ENCODE measurements at places on chromosomes 3 and 15. TPM values are rescaled to one million over a fixed set of nuclear protein-coding genes. Genes with fewer than 3 reads are reported as not detected.
A peak's percentile ranks its signal among the peaks of the same experiment; 100 is the strongest.

Gene CD200
- 4.8 TPM for total RNA-seq

DNA sequence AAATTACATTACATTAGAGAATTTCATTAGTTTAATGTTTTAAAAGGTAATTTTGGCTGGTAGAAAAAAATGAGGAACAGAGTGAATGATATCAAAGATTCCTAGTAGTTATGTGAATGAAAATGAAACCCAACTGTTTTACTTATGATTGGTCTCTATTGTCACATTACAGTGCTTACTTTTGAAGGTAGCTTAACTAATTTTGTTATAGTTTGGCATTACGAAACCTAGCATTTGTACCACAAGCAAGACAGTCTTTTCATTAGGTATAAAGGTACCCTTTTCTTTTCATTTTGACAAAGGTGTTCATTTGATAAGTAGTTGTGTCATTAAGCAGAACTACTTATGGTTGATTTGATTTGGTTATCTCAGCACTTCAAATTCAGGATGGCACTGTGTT, 6.9 kb downstream of the SELENOT start:
- no peak overlapping the region for H3K27ac ChIP-seq
- H3K36me3 ChIP-seq: peaks cover 32% of the 10 kb centered on the region
- H3K27me3 ChIP-seq: no peaks in the 10 kb centered on the region
- peaks cover 85% of the 10 kb centered on the region for H3K4me1 ChIP-seq
- no peak overlapping the region for H3K4me3 ChIP-seq

Gene SLC2A2
- total RNA-seq: not detected

Gene PLA2G4E
- total RNA-seq: not detected

- H3K4me3 ChIP-seq: peak overlapping the region; percentile 48
- no peaks in the 10 kb centered on the region for H3K27me3 ChIP-seq
These were observed 569 bp downstream of the TMEM266 start for GRCh38 chr15:76060118-76060989.

- no peaks in the 10 kb centered on the region for H3K27me3 ChIP-seq
- H3K36me3 ChIP-seq: peaks cover 95% of the 10 kb centered on the region
- no peaks in the 10 kb centered on the region for H3K4me1 ChIP-seq
- DNase-seq: no peak
- no peak overlapping the region for H3K4me3 ChIP-seq
These were observed 12.6 kb upstream of the APH1B start for GRCh38 chr15:63264688-63265293.

DNA sequence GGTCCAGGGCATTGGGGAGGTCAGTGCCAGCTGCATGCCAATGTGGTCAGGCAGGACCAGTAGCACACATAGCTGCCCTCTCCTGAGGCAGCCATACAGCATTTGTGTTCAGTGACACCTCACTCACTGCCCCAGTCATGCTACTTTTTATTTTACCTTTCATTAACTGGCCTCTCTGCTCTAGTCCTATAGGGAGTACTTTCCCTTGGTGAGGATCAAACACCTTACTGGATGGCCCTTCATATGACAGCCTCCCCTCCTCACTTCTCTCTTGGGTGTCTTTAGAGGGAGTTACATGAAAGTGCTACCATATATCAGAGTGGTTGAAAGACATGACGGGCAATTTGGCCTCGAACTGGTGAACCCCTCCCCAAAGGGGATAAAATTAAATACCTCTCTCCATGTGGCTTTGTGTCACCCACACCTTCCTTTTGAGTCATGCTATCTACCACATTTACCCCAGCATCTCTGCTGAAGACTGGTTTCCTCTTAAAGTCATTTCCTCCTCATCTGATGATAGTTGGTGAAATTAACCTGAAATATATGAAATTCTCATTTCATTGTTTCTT, 17.6 kb downstream of the RLBP1 start:
- no peak overlapping the region for H3K4me3 ChIP-seq
- no peaks in the 10 kb centered on the region for H3K27me3 ChIP-seq
- H3K27ac ChIP-seq: no peak overlapping the region
- no peak for DNase-seq
- peaks cover 31% of the 10 kb centered on the region for H3K36me3 ChIP-seq

- H3K27ac ChIP-seq: no peak overlapping the region
- no peaks in the 10 kb centered on the region for H3K4me1 ChIP-seq
- peaks cover 46% of the 10 kb centered on the region for H3K36me3 ChIP-seq
- H3K4me3 ChIP-seq: no peak overlapping the region
- DNase-seq: no peak
These were observed 102.7 kb downstream of the ATP1B3 start for GRCh38 chr3:141979050-141979671.

GRCh38 chr15:99409097-99409473, 156.7 kb upstream of the MEF2A start:
- no peaks in the 10 kb centered on the region for H3K36me3 ChIP-seq
- peak overlapping the region; percentile 34 for H3K27ac ChIP-seq
- DNase-seq: peak; percentile 83

- H3K27me3 ChIP-seq: no peaks in the 10 kb centered on the region
- no peaks in the 10 kb centered on the region for H3K4me1 ChIP-seq
- H3K36me3 ChIP-seq: no peaks in the 10 kb centered on the region
- no peak overlapping the region for H3K27ac ChIP-seq
- H3K4me3 ChIP-seq: no peak overlapping the region
- no peak for DNase-seq
These were observed 48.3 kb downstream of the MRPL3 start for GRCh38 chr3:131454501-131454900.

GRCh38 chr3:128950223-128950938, 43.5 kb downstream of the CFAP92 start:
- H3K4me3 ChIP-seq: no peak overlapping the region
- H3K4me1 ChIP-seq: no peaks in the 10 kb centered on the region
- H3K27me3 ChIP-seq: no peaks in the 10 kb centered on the region
- no peaks in the 10 kb centered on the region for H3K36me3 ChIP-seq
- H3K27ac ChIP-seq: no peak overlapping the region
- DNase-seq: peak; percentile 29

Gene NUDT16
- 19.6 TPM for total RNA-seq

Gene LARP6
- total RNA-seq: 7.0 TPM

- no peaks in the 10 kb centered on the region for H3K36me3 ChIP-seq
- peaks cover 5% of the 10 kb centered on the region for H3K4me1 ChIP-seq
- H3K27me3 ChIP-seq: peaks cover 7% of the 10 kb centered on the region
- no peak for DNase-seq
These were observed 14.2 kb upstream of the CP start for GRCh38 chr3:149235599-149236424.

- peaks cover 20% of the 10 kb centered on the region for H3K27me3 ChIP-seq
- H3K4me3 ChIP-seq: no peak overlapping the region
These were observed 12.5 kb upstream of the FBLN2 start for GRCh38 chr3:13536432-13536831.

DNA sequence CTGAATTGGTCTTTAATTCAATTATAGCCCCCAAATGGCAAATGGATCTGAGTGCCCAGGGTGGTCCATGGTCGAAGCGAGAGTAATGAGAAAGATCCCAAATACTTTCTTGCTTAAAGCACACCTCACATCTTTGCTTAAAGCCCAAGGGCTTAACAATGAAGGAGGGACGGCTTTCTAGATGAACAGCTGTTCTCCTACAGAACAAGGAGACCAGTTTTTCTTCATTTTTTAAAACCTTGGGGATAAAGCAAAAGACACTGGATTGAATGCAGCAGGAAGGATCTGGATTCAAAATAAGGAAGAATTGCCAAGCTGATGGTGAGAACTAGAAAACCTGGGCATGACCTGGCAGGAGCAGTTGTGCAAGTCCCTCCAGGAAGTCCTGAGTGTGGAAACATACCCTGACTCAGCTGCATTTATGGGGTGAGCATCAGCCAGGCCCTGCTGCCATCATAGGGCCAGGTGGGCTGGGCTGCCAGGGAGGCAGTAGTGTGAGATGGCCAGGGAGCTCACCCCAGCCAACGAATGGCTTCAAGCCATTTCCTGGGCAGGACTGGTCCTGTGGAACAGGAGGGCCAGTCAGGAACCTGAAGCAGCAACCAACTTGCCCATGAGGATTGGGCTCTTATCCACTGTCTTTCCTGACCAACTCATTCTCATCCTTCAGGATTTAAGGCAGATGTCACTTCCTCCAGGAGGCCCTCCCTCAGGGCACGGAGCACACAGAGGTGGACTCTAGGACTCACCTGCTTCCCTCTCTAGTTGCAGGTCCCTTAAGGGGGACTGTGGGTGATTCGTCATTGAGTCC, 18.4 kb upstream of the RHCG start:
- H3K36me3 ChIP-seq: no peaks in the 10 kb centered on the region
- no peak overlapping the region for H3K27ac ChIP-seq
- H3K27me3 ChIP-seq: peaks cover 54% of the 10 kb centered on the region
- no peak for DNase-seq
- no peaks in the 10 kb centered on the region for H3K4me1 ChIP-seq

DNA sequence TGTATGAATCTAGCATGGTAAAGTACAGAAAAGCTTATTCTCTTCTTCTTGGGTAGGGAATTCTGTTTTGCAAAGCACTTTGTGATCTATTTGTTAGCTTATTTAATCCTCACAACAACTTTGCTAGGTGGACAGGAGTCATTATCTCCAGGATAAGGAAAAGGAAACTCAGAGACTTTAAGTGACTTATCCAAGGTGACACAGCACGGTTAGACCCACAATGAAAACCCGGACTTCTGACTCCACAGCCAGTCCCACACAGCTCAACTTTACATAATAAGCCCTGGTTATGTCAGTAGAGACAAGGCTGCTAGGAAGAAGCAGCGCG, 384 bp upstream of the NDUFB4 start:
- no peaks in the 10 kb centered on the region for H3K27me3 ChIP-seq
- H3K4me1 ChIP-seq: peaks cover 42% of the 10 kb centered on the region
- peaks cover 17% of the 10 kb centered on the region for H3K36me3 ChIP-seq
- no peak for DNase-seq
- H3K27ac ChIP-seq: peak overlapping the region; percentile 91
- peak overlapping the region; percentile 73 for H3K4me3 ChIP-seq

DNA sequence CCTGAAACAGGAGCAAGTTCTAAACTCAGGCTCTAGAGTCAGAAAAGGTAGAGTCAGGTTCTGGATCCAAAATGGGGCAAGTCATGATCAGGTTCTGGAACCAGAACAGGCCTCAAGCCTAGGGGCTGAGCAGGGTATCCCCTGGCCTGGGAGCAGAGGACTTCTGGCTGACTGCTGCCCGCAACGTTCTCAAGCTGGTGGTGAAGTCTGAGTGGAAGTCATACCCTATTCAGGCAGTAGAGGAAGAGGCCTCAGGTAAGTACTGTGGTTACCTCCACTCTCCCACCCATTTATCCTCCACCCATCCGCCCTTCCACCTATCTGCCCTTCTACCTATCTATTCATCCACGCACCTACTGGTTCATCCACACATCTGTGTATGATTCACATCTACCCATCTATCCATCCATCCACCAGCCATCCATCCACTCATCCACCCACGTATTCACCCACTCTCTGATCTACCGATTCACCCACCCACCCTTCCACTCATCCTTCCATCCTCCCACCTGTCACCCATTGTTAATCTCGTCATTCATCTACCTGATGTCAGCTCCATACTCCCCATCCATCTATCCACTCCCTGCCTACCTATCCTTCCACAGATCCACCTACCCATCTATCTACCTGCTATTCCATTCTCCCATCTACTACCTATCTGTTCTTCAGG, 8.7 kb downstream of the TTLL3 start:
- no peaks in the 10 kb centered on the region for H3K27me3 ChIP-seq
- no peaks in the 10 kb centered on the region for H3K36me3 ChIP-seq
- DNase-seq: no peak
- no peak overlapping the region for H3K4me3 ChIP-seq
- H3K4me1 ChIP-seq: no peaks in the 10 kb centered on the region

DNA sequence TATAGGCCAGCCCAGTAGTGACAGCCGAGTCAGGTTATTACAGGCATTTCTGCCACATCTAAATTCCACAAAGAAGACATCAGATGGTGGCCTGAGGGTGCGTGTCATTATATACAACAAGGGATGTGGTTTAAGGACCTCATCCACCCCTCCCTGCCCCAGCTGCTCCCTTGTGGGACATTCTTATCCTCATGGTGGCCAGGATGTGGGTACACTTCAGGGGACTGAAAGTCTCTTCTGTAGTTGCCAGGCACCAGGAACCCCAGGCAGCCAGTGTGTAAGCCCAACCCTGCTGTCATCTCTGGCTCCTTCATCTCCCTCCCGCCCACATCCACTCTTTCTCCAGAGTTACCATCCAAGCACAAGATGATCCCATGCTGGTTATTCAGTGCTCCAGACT, 224.9 kb upstream of the TOPAZ1 start:
- no peak overlapping the region for H3K4me3 ChIP-seq
- no peaks in the 10 kb centered on the region for H3K36me3 ChIP-seq
- peaks cover 6% of the 10 kb centered on the region for H3K4me1 ChIP-seq
- peaks cover 19% of the 10 kb centered on the region for H3K27me3 ChIP-seq

- no peak overlapping the region for H3K27ac ChIP-seq
- DNase-seq: no peak
- no peaks in the 10 kb centered on the region for H3K27me3 ChIP-seq
These were observed 376.1 kb upstream of the CFAP20DC start for GRCh38 chr3:59425942-59426341.

- no peak overlapping the region for H3K27ac ChIP-seq
- H3K4me1 ChIP-seq: no peaks in the 10 kb centered on the region
- no peaks in the 10 kb centered on the region for H3K27me3 ChIP-seq
- H3K36me3 ChIP-seq: no peaks in the 10 kb centered on the region
- no peak for DNase-seq
These were observed 216.0 kb upstream of the ZBTB20 start for GRCh38 chr3:115363071-115363470.

GRCh38 chr3:113194823-113195401, 16.4 kb upstream of the BOC start:
- no peak overlapping the region for H3K27ac ChIP-seq
- no peaks in the 10 kb centered on the region for H3K27me3 ChIP-seq
- H3K36me3 ChIP-seq: no peaks in the 10 kb centered on the region

DNA sequence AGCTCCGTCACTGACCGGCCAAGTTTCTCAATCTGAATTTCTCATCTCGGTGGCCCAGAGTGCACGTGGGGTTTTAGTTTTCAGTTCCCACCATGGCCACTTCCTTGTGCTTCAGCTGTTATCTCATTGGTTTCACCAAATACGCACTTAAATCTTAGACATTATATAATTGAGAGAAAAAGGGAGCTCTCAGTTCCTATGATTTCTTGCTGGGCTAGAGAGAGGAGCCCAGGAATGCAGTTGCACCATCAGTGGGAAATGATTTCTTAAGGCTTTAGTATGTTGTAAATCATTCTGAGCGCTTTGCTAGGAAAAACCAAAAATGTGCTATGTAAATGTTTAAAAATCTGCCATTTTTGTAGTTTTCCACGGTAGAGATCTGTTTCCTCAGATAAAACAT, 53.2 kb downstream of the OXNAD1 start:
- peaks cover 100% of the 10 kb centered on the region for H3K36me3 ChIP-seq
- peak overlapping the region; percentile 25 for H3K27ac ChIP-seq
- no peak for DNase-seq
- H3K4me1 ChIP-seq: peaks cover 45% of the 10 kb centered on the region

Gene P2RY14
- 1.9 TPM for total RNA-seq

DNA sequence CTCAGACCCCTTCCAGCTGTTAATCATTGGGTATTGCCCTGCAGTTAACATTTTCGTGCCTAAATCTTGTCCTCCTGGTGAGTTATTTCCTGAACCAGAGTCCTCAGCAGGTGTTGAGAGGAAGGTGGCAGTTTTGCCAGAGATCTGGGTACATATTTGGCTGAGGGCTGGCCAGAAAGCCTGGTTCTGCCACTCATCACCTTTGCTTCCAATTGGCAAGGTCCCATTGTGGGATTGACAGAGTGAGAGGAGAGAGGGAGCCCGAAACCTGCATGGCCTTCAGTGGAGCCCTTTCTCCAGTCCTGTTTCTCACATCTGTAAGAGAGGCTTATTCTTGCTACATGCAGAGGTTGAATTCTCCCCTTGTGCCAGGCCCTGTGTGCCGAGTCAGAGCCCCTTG, 8.9 kb upstream of the TKT start:
- no peak overlapping the region for H3K27ac ChIP-seq
- H3K36me3 ChIP-seq: no peaks in the 10 kb centered on the region
- peak; percentile 24 for DNase-seq
- no peak overlapping the region for H3K4me3 ChIP-seq
- peaks cover 2% of the 10 kb centered on the region for H3K4me1 ChIP-seq
- H3K27me3 ChIP-seq: no peaks in the 10 kb centered on the region

Measured in spleen (tissue), 13 donors.